ENCODE measurements at places on chromosomes 6 and 20.

DNA sequence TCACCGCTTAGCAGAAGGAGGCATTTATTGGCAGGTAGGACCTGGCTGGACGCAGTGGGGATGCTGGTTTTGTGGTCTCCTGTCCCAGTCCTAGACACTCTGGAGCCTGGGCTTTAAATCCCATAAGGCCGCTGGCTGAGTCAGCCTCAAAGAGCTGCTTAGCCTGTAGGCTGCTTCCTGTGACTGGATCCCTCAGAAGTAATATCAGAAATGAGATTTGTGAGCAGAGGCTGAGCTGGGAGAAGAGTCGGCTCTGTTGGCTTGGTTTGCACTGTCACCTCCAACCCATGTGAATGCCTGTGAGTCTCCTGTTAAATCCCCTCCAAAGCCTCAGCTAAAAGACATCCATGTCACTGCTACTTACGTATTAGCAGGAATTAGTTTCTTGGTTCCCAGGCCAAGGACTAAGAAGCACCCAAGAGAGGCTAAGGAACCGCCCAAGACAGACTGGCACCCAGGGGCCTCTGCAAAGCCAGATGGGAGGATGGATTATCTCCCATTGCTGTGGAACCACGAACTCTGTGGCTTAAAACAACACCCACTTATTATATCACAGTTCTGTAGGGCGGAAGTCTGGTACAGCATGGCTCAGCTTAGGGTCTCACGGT lies 289.4 kb downstream of the CDC5L start:
- no peak for DNase-seq

DNA sequence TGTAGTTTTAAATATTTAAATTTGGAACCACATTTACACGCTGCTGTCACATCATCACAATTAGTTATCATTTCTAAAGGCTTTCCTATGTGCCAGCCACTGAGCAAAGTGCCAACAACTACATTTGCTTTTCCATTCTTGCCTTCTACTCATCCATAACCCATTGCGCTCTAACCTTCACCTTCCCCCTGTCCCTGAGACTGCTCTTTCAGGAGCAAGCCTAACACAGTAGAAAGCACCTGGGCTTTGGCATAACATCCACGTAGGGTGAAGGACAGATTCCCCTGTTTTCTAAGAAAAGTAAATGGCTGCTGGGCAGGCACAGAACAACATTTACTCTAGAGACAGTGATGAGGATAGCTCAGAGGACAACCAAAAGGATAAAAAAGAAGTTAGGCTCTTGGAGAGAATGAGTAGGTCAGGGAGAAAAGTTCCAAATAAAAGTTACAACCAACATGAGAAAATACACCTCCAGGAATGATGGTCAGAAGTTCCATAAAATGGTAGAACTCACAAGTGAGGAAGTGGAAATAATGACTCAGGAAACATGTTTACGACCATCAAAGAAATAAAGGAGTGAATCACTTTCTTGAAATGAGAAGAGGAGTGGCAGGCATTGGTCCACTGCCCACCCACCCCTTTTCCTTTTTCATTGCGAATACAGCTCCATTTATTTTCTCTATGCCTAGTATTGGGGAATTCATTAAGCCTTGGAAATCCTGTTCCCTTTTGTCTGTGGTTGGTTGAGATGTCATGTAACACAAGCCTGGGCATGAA lies 77.2 kb downstream of the PFDN4 start:
- no peak for DNase-seq

DNA sequence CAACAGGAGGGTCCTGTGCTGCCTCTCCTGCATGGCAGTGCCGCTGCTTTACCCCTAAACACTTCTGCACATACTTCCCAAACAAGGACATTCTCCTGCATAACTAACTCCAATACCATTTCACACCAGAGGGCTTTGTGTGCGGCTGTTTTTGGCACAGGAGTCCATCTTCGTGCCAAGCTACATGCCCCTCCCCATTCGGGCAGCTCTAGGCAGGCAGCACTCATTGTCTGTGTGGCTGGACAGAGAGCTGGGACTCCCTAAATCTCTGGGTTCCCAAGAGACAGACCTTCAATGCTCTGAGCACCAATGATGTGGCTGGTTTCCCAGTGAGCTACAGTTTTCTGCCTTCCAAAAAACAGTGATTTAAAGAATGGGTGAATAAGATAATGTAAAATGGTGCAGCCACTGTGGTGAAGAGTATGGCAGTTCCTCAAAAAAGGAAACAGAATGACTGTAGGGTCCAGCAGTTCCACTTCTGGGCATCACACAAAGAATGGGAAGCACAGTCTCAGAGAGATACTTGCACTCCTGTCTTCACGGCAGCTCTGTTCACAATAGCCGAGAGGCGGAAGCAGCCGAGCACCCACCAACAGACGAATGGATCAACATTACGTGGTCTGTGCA lies 80.3 kb upstream of the DUSP22 start:
- no peak for DNase-seq

DNA sequence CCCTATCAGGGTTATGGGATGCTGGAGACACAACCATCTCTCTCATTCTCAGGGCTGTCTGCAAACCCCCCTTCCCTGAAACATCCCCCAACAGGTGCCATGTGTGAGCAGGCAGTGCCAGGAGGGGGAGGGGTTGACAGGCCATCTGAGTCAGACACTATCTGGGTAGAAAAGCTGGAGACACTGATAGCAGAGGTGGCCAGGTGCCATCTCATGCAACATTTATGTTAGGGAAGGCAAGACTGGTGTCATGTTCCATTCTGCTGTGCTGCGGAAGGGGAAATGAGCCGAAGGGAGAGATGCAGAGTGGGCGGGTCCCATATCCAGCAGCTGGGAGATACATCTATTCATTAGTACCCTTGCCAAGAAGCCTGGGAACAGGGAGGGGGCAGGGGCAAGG lies 3.5 kb downstream of the LHFPL5 start:
- no peak for DNase-seq

- DNase-seq, result no peak
Measured at GRCh38 chr20:62390317-62391164, 3.6 kb downstream of the RPS21 start.

DNA sequence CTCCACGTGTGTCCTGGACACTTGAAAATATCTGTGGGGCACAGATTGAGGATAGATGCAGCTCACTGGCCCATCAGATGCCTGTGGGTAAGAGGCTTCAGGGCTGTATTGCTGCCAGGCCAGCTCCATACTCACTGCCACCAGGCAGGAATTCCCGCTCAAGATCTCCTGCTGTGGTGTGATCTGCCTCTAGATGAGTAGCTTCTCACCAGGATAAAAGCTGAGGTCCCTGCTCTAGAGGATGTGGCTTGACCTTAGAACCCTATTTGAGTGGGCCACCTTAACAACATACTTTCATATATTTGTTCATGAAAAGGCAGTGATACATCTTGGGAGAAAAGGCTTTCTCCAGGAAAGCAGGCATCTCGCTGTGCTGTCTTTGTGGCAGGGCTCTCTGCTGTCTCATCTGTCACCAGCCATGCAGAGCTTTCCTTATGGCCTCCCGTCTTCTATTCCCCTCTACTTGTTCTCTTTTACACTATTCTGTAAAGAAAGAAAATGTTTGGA lies 165.7 kb upstream of the RNF217 start:
- no peak for DNase-seq

- no peak for DNase-seq
Measured at GRCh38 chr6:122472022-122472340, 374 bp upstream of the SERINC1 start.

GRCh38 chr20:14582855-14583254 lies 245.4 kb upstream of the FLRT3 start:
- peak; percentile 15 for DNase-seq

DNA sequence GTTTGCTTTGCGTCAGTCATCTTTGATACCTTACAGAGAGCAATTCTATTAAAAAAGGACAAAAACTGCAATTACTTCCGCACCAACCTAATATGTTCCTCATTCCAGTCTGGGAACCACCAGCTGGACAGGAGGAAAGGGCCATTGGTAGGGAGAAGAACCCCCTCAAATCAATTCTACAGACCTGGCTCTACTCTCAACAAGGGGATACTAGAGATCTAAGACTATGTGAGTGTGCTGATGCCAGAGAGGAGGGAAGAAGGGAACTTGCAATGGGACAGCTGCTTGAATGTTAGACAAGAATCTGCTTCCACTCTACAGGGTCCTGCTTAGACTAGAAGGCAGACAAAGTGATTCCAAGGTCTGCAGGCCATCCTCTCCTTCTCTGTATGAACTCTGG lies 13.3 kb downstream of the MRPS18A start:
- DNase-seq, result no peak

GRCh38 chr6:111411978-111412566 lies 70.9 kb downstream of the REV3L start:
- no peak for DNase-seq

GRCh38 chr6:165566088-165566828 lies 96.8 kb downstream of the PDE10A start:
- no peak for DNase-seq

GRCh38 chr20:60993433-60994044 lies 258.5 kb upstream of the CDH4 start:
- DNase-seq, result no peak

GRCh38 chr6:437037-437392 lies 45.5 kb downstream of the IRF4 start:
- DNase-seq, result peak; percentile 40

DNA sequence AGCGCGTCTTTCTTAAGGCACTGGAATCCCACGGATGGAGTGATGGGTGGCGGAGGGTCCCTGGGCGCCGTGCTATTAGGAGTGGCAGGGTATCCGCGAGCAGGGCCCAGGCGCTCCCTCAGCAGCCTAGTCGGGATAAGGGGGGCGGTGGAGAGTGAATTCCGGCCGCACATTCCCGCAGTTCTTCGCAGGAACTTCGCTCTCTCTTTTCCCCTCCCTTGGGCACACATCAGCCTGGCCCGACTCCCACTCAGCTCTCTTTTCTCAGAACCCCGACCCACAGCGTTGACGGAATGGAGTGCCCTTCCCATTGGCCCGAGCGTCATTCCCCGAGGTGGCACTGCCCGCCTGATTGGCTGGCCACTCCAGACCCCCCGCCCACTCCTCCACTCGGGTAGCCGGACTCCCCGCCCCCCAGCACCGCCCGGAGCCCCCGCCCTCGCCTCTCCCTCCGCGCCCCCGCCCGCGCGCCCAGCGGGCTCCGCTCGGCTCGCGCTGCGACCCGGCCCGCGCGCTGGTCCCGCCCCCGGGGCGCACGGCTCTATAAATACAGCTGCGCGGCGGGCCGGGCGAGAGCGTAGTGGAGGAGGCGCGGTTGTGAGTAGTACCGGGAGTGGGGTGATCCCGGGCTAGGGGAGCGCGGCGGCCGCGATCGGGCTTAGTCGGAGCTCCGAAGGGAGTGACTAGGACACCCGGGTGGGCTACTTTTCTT lies at the start of gene ID4:
Gene ID4, plus strand, starts transcription at position 572 of the 712 bp plus-strand sequence. CDS start 385 bp downstream, outside the sequence.
- DNase-seq, result peak; percentile 95

- DNase-seq, result no peak
Measured at GRCh38 chr6:119463081-119463626, 113.6 kb upstream of the MAN1A1 start.

- DNase-seq, result no peak
Measured at GRCh38 chr20:57282670-57283361, 16.4 kb upstream of the BMP7 start.

DNA sequence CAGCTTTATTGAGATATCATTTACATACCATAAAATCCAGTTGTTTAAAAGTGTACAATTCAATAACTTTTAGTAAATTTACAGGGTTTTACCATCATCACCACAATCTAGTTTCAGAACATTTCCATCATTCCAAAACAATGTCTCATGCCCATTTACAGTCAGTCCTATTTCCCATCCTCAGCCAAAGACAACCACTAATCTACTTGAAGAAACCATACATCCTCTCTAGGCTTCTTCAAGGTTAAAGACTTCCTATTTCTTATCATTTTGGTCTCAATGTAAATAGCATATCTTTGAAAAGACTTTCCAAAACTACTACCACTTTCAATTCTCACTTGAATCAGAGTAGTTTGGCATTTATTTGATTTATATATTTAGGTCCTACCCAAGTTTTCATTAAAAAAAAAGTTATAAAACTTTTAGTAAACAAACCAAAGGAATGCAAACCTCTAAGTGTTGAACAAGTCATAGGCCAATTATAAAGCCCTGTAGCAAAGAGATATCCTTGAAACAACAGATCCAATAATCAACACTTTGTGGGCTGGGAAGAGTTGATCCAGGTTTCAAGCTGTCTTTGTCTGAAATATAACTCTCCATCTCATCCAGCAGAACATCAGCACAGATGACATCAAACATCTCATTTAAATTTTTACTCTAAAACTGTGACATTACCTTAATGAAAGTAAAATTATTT lies 211.3 kb upstream of the RUNX2 start:
- peak; percentile 41 for DNase-seq

DNA sequence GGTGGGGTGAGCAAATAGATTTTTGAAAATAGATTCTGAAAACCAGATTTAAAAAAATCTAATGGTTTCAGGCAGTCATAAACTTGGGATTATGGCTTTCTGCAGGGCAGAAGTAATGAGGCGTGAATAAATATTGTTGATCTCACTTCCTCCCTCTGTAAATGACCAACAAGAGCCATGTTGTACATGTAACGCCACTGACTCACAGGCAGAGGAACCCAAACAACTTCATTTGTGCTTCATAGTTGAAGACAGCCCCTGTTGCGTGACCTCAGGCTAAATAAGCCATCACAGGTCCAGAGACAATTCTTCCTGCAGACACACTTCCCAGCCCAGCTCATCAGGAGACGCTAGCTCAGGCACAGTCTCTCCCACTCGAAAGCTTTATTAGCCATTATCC lies 59.1 kb upstream of the F13A1 start:
- DNase-seq, result no peak

- no peak for DNase-seq
Measured at GRCh38 chr6:45074439-45074838, 253.7 kb upstream of the RUNX2 start.

- DNase-seq, result no peak
Measured at GRCh38 chr6:167588920-167589614, 237.6 kb upstream of the AFDN start.

- DNase-seq, result peak; percentile 11
Measured at GRCh38 chr6:139686308-139686707, 311.9 kb upstream of the CITED2 start.

DNA sequence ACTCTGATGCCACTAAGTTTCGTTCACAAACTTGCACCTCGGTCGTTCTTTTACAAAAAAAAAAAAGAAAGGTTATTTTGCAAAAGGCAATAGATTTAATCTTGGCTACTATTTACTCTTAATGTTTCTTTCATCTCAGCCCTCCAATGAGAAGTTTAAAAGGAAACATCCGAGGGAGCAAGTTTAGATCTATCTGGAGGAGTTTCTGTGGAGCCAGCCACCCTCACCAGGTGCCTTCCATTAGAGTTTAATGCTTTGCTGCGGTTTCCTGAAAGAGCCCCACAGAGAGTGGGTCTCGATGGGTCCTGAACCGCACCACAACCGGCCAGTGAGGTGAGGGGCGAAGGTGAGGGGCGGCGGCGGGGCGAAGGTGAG lies 632 bp downstream of the PRKN start:
- DNase-seq, result no peak
